ENCODE measurements at places on chromosomes 4 and X.

DNA sequence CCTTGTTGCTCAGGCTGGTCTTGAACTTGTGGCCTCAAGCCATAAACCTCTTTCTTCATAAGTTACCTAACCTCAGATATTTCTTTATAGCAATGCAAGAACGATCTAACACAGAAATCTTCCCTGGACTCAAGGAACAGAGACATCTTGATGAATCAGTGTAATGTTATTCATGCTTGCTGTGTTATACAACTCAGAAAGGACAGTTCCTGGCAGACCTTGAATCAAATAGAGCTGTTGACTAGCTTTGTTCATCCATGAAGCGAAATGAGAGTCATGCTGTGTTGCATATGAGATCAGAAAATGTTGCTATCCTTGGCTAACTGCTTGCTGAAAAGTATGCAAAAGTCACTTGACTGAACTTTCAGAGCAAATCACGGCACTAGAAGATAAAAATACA, 72.6 kb upstream of the ARHGAP24 start:
- DNase-seq, result no peak

- DNase-seq, result no peak
Measured at GRCh38 chr4:22680065-22680642, 12.6 kb upstream of the GBA3 start.

- DNase-seq, result no peak
Measured at GRCh38 chrX:31392513-31392912, 320.7 kb upstream of the FTHL17 start.

DNA sequence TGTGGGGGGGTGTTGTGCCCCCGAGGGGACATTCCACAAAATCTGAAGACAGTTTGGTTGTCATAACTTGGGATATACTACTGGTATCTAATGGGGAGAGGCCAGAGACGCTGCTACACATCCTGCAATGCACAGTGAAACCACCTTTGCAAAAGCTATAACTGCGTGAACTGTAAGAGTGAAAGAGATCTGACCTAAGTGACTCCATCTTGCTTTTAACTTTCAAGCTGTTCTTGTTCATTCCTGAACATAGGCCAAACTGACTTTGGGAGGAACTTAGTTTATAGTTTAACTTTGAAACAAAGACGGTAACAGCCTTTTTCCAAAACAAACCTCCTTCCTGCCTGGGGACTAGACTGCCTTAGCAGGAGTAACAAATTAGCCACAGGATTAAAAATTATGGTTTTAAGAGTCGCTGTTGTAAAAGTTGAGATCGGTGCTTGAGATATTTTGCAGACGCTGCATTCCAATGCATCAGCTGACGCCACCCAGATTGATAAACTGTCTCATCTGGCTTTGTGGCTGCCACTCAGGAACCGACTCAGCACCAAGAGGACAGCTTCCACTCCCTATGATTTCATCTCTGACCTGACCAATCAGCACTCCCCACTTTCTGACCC, 70.9 kb downstream of the ATXN3L start:
- no peak for DNase-seq

DNA sequence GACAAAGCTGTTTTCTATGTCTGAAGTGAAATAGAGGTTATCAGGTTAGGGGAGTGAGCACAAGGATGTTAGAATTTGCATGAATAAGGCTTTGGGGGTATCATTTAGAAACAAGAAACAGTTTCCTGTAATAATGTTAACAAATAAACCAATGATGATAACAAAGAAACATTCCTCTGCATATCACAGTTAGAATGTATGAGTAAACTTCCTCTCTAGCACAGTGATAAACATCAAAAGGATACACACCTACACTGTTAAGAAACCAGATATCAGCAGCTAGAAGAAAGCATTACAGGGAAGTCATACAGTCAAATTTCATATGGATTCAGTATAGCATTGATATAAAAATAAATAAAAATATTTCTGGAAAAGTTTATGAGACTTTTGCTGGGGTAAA, 340.0 kb upstream of the MAGEB16 start:
- no peak for DNase-seq

DNA sequence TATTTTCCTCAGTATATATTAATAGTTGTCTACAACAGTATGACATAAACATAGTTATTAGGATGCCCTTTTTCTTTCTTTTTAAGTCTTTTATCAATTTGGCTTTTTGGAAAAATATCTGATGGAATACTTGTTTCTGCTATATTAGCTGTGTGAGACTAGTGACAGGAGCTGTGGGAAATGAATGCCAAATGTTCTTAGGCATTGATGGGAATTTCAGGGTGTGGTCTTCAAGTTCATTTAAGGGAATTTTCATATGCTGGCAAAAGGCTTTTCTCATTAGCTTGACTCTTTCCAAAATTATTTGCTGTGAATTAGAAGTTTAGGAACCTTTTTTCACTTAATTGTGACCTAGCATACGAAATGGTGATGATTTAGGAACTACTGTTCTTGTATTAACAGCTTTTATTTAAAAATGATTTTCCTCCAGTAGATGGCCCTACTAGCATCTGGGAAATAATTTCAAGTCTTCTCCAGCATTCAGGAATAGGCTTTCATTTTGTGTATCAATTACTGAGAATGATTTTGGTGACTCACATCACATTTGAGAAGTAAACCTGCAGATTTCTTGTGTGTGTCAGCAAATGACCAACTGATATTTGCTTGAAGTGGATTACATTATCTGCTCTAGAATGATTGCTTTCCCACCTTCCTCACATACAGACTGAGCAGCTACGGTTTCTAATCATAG, 70.9 kb downstream of the HTT start:
- no peak for DNase-seq

- DNase-seq, result no peak
Measured at GRCh38 chrX:25166546-25166945, 150.8 kb upstream of the ARX start.

DNA sequence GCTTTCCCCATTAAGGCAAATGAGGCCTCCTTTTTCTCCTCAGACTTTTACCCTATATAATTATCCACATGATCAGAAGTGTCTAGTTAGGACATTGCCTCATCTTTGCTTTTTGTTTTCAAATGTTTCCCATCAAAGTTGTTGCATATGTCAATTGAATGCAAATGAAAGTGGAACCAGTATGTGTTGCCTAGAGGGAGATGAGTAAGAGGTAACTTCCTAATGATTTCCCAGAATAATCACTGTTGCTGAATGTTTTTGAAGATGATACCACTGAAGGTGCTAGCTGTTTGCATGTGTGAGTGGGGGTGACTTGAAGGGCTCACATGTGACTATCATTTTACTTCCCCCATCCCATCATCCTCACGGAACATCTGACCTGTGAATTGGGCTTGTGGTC, 33.9 kb downstream of the PAK3 start:
- DNase-seq, result no peak
